Esophagus (tissue), 2 donors: ENCODE measurements at places on chromosomes 4 and X. TPM values are rescaled to one million over a fixed set of nuclear protein-coding genes. Genes with fewer than 3 reads are reported as not detected.

PLP1 gene
- 2.3 TPM for polyA plus RNA-seq

NAP1L5 gene
- 1.9 TPM for polyA plus RNA-seq

HHIP gene
- polyA plus RNA-seq, result not detected

ZC4H2 gene
- 2.8 TPM for polyA plus RNA-seq

SCFD2 gene
- 8.2 TPM for polyA plus RNA-seq

MEPE gene
- polyA plus RNA-seq, result not detected

ADGRG4 gene
- under 0.01 TPM for polyA plus RNA-seq

ADRA2C gene
- 1.1 TPM for polyA plus RNA-seq

ADH7 gene
- polyA plus RNA-seq, result 208 TPM

PPP4R3C gene
- polyA plus RNA-seq, result not detected

PWWP3B gene
- polyA plus RNA-seq, result 0.01 TPM

PRDM5 gene
- 1.4 TPM for polyA plus RNA-seq
